RWPE1 (cell line): ENCODE measurements at places on chromosomes 1 and 21.

- no peak for DNase-seq
Observed at GRCh38 chr1:212593821-212594251, 14.7 kb upstream of the ATF3 start.

- no peak for DNase-seq
Observed at GRCh38 chr21:16842696-16843035, 670.2 kb upstream of the CXADR start.

DNA sequence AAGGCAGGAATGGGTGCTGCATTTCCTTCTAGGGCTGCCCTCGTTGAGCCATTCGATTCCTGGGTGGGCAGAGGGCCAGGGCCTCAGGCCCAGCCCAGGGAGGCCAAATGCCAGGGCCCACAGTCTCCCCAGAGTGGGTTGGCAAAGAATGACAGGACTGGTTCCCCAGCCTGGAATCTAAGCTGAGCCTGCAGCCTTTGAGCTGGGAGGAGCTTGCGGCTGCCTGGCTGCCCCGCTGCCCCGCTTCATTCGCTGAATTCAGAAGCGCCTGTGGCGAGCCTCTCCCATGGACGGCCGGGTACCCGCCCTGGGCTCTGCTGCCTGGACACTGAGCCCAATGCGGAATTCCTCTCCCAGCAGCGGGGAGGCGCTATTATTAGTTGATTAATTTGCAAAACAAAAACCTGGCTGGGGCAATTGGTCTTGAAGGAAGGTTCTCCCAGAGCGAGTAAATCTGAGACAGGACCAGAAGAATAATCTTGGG is 32.3 kb upstream of the TARDBP start:
- peak; percentile 55 for DNase-seq

GRCh38 chr1:2582391-2582790 is 4.2 kb upstream of the PRXL2B start:
- no peak for DNase-seq

GRCh38 chr21:33975548-33976081 is 60.0 kb upstream of the ATP5PO start:
- peak; percentile 46 for DNase-seq

- no peak for DNase-seq
Observed at GRCh38 chr21:16196001-16196400, 466.2 kb downstream of the USP25 start.

DNA sequence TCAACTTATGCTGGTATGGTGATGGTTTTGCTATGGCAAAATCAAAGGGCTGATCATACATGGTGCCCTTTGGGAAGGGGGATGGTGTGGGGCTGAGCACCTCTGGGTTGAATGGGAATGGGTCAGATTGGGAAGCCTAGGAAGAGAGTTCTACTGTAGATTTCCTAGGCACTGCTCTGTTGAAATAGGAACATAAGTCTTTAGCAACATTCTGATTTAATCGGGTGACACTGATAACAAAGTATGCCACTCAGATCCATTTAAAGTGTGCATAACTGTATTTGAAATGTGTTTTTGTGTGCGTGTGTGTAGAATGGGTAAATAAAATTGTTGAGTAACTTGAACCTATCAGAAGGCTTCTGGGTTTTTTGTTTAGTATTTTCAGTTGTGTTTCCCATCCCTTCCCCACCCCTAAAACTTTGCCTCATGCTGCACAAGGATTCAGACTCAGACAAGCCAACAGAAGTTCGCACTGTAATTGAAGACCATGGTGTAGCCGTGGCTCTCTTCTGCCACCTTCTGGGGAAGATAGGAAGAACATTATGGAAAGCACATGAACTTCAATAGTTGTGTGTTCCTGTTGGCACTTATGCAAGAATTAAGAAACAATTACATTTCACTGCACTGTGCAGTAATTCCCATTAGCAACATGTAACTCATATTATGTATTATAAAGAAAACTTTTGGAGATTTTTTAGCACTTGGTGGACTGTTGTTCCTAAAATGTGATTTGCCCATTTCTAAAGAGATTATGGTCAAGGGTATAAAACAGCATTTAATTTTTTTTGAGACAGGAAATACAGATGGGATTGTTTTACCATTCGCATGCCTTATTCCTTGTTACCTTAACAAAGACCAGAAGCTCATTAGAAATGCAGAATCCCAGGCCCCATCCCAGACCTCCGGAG is 10.9 kb upstream of the C4BPB start:
- DNase-seq: peak; percentile 66

GRCh38 chr1:55420026-55420425 is 204.9 kb upstream of the USP24 start:
- DNase-seq: no peak
